ENCODE measurements at places on chromosomes 13 and 19. TPM values are rescaled to one million over a fixed set of nuclear protein-coding genes. Genes with fewer than 3 reads are reported as not detected.

The SULT2A1 gene
- not detected for total RNA-seq

The CHST8 gene
- not detected for total RNA-seq

The PSG3 gene
- not detected for total RNA-seq

The PLIN5 gene
- total RNA-seq: not detected

- DNase-seq: no peak
These were observed 8.2 kb downstream of the PEPD start for GRCh38 chr19:33513424-33513823.

DNA sequence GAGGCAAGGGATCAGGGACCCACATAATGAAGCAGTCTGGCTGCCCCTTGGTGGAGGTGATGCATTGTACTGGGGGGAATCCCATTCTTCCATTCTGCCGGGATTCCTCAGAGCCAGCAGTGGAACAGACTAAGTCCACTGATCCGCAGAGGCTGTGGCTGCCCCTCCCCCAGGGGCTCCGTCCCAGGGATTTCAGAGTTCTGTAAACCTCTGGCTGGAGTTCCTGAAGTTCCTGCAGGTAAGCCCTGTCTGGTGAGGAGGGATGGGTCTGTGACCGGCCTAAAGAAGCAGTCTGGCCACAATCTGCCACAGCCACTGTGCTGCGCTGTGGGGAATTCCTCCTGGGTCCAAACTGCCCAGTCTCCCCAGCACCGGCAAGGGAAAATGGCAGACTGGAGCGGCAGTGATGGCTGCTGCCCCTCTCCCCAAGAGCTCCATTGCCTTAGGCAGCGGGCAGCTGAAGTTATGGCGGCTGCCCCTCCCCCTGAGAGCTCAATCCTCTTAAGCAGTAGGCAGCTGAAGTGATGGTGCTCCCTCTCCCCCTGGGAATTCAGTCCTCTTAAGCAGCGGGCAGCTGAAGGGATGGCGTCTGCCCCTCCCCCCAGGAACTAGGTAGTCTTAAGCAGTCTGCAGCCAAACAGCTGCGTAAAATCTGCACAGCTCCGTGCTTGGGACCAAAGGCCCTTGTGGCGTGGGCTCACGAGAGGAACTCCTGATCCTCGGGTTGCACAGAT, 155.7 kb downstream of the PCDH17 start:
- no peak for DNase-seq
